ENCODE measurements at places on chromosomes 12 and 14. TPM values are rescaled to one million over a fixed set of nuclear protein-coding genes. Genes with fewer than 3 reads are reported as not detected.

The NFE2 gene
- total RNA-seq: 0.49 TPM

GRCh38 chr12:121400332-121401139, 618 bp downstream of the RNF34 start:
- H3K36me3 ChIP-seq: peaks cover 3% of the 10 kb centered on the region
- peak overlapping the region; percentile 99 for H3K4me3 ChIP-seq
- H3K27me3 ChIP-seq: peaks cover 4% of the 10 kb centered on the region
- peaks cover 17% of the 10 kb centered on the region for H3K4me1 ChIP-seq
- H3K27ac ChIP-seq: peak overlapping the region; percentile 71

- H3K36me3 ChIP-seq: no peaks in the 10 kb centered on the region
- no peak for DNase-seq
Observed at GRCh38 chr12:122785503-122785902, 11.1 kb downstream of the CCDC62 start.

DNA sequence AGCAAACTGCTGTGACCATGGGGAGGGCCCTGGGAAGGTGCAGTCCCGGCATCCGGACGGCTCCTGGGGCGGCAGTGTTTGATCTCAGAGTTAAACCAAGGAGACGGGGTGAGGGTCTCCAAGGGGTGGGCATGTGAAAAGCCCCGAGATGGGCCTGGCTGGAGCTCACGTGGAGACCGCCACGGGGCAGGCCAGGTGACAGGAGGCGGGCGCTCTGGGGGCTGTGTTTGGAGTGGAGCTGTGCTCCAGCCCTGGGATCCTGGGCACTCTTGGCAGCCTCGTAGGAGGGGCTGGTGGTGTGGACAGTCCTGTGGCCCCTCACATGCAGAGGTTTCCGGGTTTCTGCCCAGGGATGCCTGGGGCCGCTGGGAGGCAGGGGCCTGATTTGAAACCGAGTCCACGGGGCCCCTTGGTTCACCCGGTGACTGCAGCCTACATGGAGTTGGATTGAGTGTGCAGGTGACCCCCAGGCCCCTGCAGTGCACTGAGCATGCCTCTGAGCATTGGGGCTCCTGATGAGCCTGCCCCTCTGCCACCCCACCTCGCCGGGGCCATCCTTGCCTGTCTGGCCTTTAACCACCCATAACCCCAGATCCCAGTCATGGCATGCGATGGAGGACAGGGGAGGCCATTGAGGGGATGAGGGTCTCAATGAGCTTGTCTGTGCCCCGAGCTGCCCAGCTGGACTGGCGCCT, 8.4 kb downstream of the KIF26A start:
- peaks cover 15% of the 10 kb centered on the region for H3K27me3 ChIP-seq
- DNase-seq: no peak
- H3K4me1 ChIP-seq: peaks cover 25% of the 10 kb centered on the region
- no peak overlapping the region for H3K27ac ChIP-seq

The CLBA1 gene
- total RNA-seq: 13.5 TPM

- peak; percentile 57 for DNase-seq
- peaks cover 9% of the 10 kb centered on the region for H3K36me3 ChIP-seq
- H3K4me1 ChIP-seq: peaks cover 30% of the 10 kb centered on the region
- peak within 1 kb of the TSS; percentile 68 for H3K27ac ChIP-seq
Observed at GRCh38 chr14:75578102-75578785, at the start of gene FLVCR2. FLVCR2 (plus strand) TSS chr14:75578620; CDS start chr14:75578973, 353 bp downstream.

- H3K27me3 ChIP-seq: no peaks in the 10 kb centered on the region
- H3K36me3 ChIP-seq: no peaks in the 10 kb centered on the region
- no peak overlapping the region for H3K27ac ChIP-seq
- no peak overlapping the region for H3K4me3 ChIP-seq
Observed at GRCh38 chr14:98069712-98070171, 1202.3 kb downstream of the BCL11B start.

The LRRK2 gene
- total RNA-seq: 0.26 TPM

The MDM1 gene
- total RNA-seq: 18.1 TPM
